ENCODE measurements at places on chromosomes 6 and 20.

- no peak for DNase-seq
These were observed 11.2 kb upstream of the TAGAP start for GRCh38 chr6:159056003-159056402.

GRCh38 chr20:56503916-56504315 is 20.6 kb upstream of the FAM209A start:
- no peak for DNase-seq

GRCh38 chr20:48880981-48881657 is 40.4 kb upstream of the ARFGEF2 start:
- DNase-seq, result no peak

DNA sequence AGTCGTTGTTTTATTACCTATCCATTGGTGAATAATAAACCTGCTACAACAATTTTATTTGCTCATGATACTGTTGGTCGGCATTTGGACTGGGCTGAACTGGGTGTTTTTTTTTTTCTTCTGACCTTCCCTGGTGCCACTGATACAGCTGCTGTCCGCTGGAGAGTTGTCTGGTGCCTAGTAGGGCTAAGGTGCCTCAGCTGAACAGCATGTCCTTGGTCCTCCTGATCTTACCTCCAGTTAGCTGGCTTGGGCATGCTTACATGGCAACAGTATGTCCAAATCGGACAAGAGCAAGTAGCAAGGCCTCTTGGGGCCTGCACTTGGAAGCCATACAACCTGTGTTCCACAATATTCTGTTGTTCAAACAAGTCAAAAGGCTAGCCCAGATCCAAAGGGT is 563.4 kb downstream of the BMP2 start:
- no peak for DNase-seq

DNA sequence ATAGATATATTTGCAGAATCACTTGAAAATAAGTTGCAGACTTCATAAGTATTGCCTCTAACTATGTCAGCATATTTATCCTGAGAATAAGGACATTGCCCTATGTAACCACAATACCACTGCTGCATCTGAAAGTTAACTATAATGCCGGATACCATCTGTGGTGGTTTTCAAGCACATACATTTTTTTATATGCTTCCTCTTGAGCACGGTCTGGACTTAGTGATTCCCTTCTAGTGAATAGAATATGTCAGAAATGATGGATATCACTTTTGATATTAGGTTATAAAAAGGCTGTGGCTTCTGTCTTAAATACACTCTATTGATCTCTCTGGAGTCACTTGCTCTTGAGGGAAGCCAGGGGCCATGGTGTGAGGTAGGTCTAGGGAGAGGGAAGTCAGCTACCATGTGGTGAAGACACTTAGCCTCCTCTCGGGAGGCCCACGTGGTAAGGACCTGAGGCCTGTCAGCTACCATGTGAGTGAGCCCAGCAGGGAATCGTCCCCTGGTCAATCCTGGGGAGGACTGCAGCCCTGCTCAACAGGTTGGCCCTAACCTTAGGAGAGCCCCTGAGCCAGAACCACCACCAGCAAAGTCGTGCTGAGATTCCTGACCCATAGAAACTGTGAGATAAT is 57.5 kb downstream of the CCDC170 start:
- DNase-seq, result peak; percentile 60

- no peak for DNase-seq
These were observed 220.7 kb upstream of the DEFB112 start for GRCh38 chr6:50270415-50270814.

DNA sequence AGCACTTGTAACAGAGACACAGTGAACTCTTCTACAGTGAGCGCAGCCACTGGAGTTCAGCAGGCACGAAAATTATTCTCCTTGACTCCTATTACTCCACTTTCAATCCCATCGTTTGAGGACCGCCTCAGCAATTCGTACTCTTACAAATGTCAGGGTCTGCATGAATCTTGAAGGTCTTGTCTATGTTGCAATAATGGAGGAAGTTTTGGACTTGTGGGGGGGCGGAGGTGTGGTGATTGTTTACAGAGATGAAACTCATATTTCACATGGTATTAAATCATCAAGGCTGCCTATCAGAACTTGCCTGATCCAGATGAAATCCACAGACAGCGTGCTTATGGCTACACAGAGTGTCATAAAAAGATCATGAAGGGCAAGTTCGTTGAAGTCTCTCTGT is 42.0 kb downstream of the SLC2A12 start:
- no peak for DNase-seq
